ENCODE measurements at places on chromosomes 7 and 10.

DNA sequence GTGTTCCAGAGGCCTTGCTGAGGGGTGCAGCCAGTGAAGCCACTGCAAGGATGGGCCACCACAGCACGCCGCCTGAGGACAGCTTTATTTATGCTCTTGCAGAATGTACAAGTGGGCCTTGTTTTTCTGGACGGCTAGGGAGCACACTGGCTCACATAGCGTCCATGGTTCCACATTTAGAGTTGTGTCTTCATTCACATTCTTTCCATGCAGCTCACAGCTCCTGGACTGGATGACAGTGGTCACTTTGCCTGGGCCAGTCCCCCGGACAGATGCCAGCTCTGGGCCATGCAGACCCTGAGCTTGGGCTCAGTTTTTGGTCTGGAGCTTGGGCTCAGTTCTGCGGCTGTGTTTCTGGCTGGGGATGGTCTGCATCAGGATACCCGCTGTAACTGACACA, 2.6 kb upstream of the C10orf71 start:
- DNase-seq: no peak

DNA sequence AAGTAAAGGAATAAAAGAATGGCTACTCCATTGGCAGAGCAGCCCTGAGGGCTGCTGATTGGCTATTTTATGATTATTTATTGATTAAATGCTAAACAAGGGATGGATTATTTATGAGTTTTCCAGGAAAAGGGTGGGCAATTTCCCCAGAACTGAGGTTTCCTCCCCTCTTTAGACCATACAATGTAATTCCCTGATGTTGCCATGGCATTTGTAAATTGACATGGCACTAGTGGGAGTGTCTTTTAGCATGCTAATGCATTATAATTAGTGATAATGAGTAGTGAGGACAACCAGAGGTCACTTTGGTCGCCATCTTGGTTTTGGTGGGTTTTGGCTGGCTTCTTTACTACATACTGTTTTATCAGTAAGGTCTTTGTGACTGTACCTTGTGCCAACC, 55.5 kb downstream of the BBS9 start:
- no peak for DNase-seq

GRCh38 chr7:22277375-22277774, 79.6 kb downstream of the RAPGEF5 start:
- DNase-seq: no peak

DNA sequence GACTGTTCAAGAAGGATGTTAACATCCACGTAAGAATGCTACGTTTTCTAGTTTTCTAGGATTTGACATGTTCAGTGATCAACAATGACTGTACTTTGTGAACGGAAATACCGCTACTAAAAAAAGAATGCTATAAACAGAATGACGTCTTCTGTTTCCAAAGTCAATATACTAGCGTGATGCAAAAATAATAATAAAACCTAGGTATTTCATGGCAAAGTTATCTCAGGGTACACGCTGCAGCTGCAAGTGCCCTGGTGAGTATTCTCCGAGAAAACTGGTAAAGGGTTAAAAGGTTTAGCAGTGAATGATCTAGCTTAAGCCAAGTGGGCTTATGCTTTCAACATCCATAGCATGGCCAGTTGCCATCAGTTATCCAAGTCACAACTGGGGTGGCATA, 653.3 kb upstream of the PFKP start:
- no peak for DNase-seq

GRCh38 chr7:128255271-128255670, 14.2 kb downstream of the LEP start:
- no peak for DNase-seq
